ENCODE measurements at places on chromosomes 5 and 9. TPM values are rescaled to one million over a fixed set of nuclear protein-coding genes. Genes with fewer than 3 reads are reported as not detected.

DNA sequence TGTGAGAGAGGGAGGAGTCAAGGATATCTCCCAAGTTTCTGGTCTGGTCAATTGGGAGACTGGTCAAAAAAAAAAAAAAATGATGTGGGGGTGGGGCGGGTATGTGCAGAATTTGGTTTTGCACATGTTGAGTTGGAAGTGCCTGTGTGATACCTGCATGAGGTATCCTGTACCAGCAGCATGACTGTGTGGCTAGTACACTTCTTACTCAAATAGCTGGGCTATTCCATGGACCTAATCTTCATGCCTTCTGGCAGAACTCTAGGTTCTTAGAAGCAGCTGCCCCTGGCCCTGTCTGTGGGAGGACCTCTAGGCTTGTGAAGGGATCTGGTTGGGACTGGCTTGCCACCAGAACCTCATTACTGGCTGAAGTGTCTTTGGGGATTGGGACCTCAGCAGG, 93.5 kb downstream of the RALGPS1 start:
- DNase-seq: no peak

DNA sequence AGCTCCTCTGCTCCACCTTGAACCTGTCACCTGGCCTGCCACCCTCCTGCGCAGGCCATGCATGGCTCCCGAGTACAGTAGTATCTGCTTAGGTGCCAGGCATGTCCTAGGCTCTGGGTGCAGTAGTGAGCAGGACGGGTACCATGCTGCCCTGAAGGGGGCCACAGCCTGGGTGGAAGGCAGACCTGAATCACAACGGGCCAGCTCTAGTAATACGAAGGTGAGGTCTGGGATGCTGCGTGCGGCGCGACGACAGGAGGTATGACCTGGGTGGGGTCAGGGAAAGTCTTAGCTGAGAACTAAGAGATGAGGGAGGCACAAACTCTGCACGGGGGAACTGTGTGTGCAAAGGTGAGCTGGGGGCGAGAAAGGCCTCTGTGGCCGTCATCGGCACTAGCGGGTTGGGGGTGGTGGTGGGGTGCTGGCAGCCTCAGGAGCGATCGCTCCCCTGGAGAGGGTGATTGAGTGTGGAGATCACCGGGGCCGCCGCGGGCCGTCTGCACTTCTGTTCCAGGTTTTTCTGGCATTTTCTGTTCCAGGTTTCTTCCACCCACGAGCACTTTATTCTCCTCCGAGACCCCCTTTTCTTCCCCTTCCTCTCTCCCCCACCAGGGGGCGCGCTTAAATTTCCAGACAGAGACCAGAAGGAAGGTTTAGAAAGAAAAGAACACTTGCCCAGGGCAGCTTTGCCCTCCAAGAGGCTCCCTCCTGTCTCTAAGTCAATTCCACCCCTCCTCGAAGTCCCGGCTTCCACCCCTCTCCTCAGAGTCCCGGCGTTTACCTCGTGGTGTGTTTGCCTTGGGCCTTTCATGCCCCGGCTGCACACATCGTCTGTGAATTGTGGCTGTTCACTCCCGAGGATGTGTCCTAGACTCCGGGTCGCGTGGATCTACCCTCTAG, 15.1 kb downstream of the PDLIM4 start:
- no peak for DNase-seq

- no peak for DNase-seq
Observed at GRCh38 chr5:91433861-91434260, 50.7 kb upstream of the ARRDC3 start.

GRCh38 chr5:76472335-76473008, 69.4 kb downstream of the IQGAP2 start:
- no peak for DNase-seq

DNA sequence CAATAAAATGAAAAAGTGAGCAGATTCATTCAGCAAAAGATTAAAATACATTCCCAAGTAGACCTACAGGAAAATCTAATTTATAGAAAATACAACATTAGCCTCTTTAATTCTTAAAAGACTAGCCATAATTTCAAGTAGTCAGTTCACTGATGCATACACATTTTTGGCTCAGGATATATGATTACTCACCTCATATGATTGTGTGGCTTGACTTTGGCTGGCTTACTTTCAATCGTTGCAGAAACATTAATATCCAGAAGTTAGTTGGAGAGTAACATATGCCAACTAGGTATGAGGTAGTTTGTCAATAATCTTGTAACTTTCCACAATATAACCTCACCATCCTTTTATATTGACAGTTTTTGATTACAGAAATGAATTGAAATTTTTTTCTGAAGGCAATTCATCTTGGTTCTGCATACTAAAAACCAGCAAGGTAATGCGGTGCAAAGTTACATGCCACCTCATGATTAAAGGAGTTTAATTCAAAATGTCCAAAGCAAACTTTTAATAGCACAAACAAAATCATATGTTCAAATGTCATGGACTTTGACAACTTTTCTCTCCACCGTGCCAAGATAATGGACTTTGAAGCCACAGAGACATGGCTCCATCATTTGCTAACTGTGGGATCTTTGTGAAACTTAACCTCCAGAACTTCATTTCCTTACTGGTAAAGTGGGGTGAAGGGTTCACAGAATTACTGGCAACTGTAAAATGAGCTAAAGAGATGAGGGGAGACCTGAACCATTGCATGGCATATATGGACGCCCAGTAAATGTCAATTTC, 76.6 kb upstream of the PAM start:
- no peak for DNase-seq

DNA sequence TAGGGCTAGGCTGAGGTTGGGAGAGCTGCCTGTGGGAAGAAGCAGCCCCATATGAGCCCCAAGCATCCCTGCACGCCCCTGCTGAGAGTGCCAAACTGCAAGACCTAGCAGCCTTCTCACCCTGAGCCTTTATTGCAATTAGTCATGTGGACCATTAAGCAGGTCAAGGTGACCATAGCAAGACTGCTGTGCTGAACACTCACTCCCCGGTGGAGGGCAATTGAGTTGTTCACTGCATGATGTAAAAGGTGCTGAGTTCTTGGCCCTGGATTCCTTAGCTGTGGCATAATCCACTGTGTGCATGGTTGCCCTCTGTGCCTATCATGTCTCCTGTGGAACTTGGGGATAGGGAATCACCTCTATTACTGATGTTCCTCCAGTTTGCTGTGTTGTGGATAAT, 131.1 kb downstream of the FOXD1 start:
- DNase-seq: peak; percentile 86

GRCh38 chr9:110161940-110162339, 46.0 kb downstream of the C9orf152 start:
- DNase-seq: no peak

GRCh38 chr5:316210-317085, 5.1 kb upstream of the AHRR start:
- no peak for DNase-seq

- DNase-seq: no peak
Observed at GRCh38 chr5:119340597-119341218, 15.1 kb upstream of the TNFAIP8 start.

GRCh38 chr5:155807884-155808576, 518.9 kb upstream of the SGCD start:
- no peak for DNase-seq

DNA sequence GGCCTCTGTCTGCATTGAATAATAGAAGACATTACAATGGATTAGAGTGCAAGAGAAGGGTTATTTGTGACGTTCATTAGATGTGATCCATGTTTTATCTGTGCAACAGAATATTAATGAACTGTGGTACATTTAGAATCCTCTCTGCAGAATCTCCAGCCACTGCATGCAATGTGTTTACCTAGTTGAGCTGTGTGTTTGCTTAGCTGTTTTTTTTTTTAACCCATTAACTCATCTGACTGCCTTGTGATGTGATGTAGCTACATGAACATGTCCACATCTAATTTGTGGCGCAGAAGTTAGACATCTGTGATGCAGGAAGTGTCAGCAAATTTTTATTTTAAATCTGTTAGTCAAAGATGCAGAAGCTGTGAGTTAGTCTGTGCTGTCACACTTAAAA, 236.9 kb downstream of the CD180 start:
- DNase-seq: no peak

DNA sequence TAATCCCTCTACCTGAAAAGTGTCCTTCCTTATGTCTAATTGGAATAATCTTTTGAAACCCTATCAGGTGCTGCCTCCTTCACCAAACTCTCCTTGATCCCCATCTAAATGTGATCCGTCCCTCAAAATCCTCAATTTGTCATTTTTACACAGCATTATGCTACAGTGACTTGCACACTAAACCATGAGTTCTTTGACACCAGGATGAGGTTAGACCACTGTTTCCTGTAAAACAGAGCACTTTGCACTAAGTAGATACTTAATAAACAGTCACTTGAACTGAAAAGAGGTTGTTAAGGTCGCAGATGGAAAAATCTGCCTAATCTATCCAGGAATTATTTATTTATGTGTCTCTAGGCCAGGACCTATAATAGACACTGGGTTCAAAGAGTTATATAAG, 44.2 kb upstream of the TLX3 start:
- no peak for DNase-seq

DNA sequence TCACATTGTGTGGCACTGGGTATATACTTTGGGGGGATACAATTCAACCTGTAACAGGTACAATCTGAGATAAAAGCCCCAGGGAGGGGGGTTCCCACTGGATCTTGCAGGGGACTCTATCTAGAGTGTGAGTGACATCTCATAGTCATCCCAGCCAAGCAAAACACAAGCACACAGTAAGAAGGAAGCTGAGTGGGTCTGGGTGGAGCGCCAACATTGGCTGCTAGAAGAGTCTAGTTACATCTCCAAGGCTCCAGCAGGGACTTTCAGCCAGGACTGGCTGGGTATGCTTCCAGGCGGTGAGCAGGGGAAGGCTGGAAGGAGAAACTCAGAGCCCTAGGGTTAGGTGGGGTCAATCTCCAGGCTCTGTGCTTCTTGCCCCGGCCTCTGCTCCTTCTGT, 53.0 kb downstream of the IL31RA start:
- DNase-seq: no peak

DNA sequence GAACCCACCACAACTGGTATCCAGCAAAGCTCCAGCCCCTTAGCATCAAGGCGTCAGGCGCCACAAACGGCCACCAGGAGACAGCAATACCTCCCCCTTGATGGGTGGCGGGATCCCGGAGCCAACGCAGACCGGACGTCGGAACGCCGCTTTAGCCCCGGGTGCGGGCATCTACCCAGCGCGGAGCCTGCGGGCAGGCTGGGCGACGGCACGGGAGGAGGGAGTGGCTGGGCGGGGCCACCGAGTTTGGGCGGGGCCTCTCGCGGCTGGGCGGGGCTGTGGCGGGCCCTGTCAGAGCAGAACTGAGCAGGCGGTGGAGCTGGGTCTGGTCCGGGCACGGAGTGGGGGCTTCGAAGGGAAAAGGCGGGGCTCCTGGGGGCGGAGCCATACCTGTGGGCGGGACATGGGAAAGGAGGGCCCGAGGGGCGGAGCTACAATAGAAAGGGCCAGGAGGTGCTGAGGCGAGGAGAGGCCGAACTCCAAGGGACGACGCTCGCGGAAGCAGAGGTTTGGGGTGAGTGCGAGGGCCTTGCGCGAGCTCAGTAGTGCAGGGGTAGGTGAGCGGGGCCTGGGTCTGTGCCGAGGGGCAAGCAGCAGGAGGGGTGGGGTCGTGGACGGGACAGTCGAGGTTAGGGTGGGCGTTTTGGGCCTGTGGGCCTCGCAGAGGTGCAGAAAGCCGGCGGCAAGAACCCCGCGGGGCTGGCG, 40.2 kb upstream of the GARNL3 start:
- no peak for DNase-seq

DNA sequence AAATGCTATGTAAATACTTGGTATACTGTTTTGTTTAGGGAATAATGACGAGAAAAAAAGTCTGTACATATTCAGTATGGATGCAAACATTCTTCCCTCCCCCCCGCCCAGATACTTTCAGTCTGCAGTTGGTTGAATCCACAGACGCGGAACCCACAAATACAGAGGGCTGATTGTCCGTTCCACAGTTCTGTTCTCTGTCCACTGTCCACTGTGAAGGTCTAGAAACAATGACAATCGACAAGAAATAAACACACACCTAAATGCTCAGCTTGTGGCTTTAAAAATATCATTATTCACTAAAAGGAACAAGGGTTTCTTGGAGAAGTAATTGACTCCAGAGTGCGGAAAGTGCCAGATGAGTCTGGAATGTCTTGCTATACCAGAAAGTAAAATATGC, 109.1 kb downstream of the TMEM161B start:
- no peak for DNase-seq

GRCh38 chr5:75519761-75520160, 8.1 kb downstream of the POLK start:
- DNase-seq: no peak

DNA sequence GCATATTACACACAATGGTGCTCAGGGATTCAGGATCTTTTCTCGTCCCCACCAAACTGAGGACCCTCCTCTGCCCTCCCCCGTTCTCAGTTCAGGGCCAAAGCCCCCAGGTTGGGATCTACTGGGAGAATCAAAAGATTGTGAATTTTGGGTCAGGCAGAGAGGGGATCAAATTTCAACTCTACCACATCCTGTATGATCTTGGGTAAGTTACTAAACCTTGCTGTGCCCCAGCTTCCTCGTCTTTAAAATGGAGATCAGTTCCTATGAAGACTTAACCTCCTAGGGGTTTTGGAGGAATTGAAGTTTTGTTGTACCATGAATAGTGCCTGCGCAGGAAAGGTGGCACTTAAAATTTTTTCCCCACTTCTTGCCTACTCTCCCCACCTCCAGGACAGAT, 62.4 kb downstream of the RAI14 start:
- no peak for DNase-seq

- no peak for DNase-seq
Observed at GRCh38 chr5:140035881-140036280, 7.2 kb downstream of the NRG2 start.

DNA sequence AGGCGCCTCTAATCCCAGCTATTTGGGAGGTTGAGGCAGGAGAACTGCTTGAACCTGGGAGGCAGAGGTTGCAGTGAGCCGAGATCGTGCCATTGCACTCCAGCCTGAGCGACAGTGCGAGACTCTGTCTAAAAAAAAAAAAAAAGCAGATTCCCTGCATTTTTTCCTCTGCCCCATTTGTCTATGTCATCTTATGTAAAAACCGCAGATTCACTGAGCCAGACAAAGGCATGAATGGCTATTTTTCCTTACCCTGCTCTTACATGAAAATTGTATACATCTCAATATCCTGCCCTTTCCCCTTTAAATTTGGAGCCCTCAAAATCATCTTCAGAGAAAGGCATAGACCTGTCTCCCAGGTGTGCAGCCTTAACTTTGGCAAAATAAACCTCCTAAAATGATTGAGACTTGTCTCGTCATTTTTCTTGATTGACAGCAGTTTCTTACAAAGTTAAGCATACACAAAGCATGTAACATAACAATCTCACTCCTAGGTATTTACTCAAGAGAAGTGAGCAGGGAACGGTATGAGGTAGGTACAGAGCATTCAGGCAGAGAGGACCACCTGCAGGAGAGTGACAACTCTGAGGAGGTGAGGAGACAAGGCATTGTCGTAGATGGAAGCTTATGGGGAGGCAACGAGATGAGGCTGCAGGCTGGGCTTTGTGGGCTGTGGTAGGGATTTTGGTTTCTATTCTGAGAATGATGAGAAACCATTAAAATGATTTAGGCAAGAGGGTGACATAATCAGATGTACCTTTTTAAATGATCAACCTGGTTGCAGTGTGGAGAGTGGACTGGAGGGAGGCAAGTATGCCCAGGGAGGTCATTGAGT, 65.7 kb upstream of the IL6ST start:
- DNase-seq: no peak

Gene SPRY4
- 10.9 TPM for total RNA-seq

Gene TMEM38B
- total RNA-seq: 6.6 TPM

Gene MVB12B
- total RNA-seq: 6.1 TPM

Gene SELENOP
- 2.1 TPM for total RNA-seq

Gene SHISAL2B
- total RNA-seq: not detected

Gene HTR4
- not detected for total RNA-seq

Gene MED27
- 50.0 TPM for total RNA-seq

Gene TNFSF15
- 0.81 TPM for total RNA-seq

All from epithelial cell of proximal tubule (primary cell).